ENCODE measurements at places on chromosomes 5 and 9.

DNA sequence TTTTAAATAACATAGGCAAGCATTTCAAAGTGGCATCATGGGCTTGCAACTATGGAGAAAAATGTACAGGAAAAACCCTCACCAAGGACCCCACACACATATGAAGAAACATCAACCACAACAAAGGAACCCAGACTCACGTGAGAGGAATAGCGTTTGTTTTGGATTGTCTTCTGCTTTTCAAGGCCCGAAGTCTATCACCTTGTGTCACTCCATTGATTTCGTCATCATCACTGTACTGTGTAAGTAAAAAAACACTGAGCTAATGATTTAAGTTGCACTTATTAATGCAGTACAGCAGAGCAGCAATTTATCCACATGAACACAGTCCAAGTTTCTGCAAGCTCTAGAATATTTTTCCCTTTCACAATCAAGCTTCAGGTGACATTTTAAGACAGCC is 72.4 kb downstream of the HABP4 start:
- no peak overlapping the region for H3K4me3 ChIP-seq
- no peaks in the 10 kb centered on the region for H3K27me3 ChIP-seq
- no peak for DNase-seq
- no peak overlapping the region for H3K27ac ChIP-seq

DNA sequence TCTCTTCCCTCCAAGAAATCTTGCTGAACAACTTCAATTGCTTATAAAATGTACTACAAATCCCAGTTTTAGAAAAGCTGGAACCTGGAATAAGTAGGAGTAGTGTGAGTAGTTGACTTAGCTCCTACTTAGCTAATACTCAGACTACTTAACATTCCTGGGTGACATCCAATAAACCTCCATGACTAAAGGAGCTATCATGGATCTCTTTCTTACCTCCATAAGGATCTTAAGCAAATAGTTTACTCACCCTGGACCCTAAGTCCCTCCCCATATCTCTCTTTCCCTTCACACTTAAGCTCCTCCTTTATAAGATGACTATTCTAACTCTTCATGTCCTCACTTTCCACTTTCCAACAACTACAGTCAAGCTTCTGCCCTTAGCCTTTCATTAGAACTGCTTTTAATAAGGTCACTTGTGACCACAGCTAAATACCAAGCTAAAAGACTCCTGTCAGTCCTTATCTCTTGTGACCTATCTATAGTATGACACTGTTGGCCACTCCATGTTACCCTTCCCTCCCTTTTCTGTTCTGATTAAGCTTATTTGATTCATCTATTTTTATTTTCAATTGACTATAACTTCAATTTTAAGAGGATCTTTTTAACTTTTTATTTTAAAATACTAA is 194.9 kb downstream of the RFX3 start:
- no peak overlapping the region for H3K27ac ChIP-seq
- H3K4me3 ChIP-seq, result no peak overlapping the region
- no peaks in the 10 kb centered on the region for H3K4me1 ChIP-seq
- DNase-seq, result no peak
- no peaks in the 10 kb centered on the region for H3K36me3 ChIP-seq
- H3K27me3 ChIP-seq, result no peaks in the 10 kb centered on the region

DNA sequence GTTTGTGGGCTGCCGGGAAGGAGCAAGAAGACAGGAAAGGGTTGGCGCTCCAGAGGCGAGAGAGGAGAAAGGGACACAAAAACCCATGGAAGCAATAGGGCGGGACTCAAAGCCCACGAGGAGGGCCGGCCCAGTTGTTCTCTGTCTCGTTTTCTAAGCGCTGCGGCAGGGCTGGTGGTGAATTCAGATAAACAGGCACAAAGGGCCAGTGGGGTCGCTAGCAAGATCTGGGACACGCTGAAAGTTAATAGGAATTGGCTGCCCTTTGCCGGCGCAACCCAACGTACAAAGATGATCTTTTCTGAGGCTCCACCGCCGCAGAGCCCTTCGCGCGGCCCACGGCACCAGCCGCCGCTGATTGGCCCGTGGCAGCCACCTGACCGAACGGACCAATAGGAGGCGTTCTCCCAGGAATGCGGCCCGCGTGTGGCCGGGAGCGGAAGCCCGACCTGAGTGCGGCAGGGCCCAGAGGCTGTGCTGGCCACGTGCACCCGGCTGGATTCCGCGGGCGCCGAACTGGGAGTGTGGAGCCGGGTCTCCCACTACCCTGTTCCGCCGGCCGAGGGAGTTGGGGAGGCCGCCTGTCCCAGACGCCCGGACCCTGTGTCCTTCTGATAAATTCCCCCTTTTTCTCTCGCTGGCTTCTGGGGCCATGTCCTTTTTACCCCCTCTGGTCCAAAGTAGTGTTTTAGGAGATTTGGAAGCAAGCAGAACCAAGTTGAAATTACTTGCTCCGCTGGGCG is 16.8 kb upstream of the NSD1 start:
- peak; percentile 79 for DNase-seq
- no peaks in the 10 kb centered on the region for H3K36me3 ChIP-seq
- H3K4me3 ChIP-seq, result peak overlapping the region; percentile 37
- H3K4me1 ChIP-seq, result peaks cover 9% of the 10 kb centered on the region
- H3K27ac ChIP-seq, result peak overlapping the region; percentile 95

DNA sequence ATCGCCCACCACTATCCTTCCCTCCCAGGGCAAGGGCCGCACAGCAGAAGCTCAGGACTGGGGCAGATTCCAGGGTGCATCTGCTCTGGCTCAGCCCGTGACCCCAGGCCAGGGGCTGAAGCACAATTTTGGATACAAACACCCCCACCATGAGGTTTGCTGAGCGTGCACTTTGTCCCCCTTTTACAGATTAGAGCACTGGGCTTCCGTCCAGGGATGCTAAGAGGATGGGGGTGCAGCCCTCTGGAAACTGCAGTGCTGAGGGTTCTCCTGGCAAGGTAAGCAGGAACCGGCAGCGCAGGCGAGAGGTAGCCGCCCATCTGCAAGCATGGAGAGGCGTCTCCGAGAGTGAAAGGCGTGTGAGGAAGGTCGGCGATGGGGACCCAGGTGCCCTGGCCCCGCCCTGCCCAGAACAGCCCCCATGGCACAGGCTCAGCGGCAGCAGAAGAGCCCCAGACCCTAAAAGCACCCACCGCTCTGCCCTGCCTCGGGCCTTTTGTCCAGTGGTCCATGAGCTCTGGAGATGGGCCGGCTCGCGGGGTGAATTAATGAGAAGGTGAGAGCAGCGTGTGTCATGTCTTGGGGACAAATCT is 54.5 kb upstream of the OLFM1 start:
- H3K4me3 ChIP-seq, result no peak overlapping the region
- no peak overlapping the region for H3K27ac ChIP-seq
- no peaks in the 10 kb centered on the region for H3K36me3 ChIP-seq

GRCh38 chr9:88017096-88017495 is 42.8 kb upstream of the CDK20 start:
- H3K4me1 ChIP-seq, result no peaks in the 10 kb centered on the region
- no peaks in the 10 kb centered on the region for H3K27me3 ChIP-seq
- no peak overlapping the region for H3K4me3 ChIP-seq
- no peak overlapping the region for H3K27ac ChIP-seq

DNA sequence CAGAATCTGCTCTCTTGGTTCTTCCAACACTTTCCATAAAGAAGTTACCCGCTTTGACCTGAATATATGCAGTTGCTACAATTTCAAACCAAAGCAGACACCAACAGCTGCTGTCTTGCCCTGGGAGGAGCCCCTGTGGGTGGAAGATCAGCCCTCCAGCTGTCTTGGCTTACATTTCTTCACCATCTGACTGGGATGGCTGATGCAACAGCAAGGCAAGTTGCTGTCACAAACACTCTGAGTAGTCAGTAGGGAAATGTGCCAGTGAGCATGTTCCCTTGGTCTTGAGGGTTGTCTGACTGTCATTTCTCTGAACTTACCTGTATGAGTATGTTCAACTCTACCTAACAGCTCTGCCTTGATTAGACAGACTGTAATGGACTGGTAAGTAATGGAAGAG is 152.9 kb downstream of the SGCD start:
- no peak overlapping the region for H3K27ac ChIP-seq
- no peak for DNase-seq
- no peak overlapping the region for H3K4me3 ChIP-seq
- H3K4me1 ChIP-seq, result no peaks in the 10 kb centered on the region
- no peaks in the 10 kb centered on the region for H3K36me3 ChIP-seq

DNA sequence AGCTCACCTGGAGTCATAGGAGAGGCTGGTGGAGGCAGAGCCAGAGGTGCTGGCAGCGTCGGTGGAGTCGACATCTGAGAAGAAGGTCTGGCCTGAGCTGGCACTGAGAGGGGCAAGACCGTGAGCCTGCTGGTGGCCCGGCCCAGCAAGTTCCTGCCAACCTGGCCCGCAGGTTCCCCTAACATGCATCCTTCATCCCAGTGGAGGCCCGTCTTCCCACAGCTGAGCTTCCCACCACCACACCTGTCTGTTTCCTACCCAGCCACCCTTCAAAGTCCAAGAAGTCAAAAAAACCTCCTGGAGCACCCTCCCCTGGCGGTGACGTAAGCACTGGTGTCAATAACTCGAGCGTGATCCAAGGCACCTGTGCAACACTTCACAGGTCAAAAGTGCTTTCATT is 16.9 kb downstream of the PHF19 start:
- H3K27me3 ChIP-seq, result no peaks in the 10 kb centered on the region
- no peak overlapping the region for H3K4me3 ChIP-seq
- H3K27ac ChIP-seq, result no peak overlapping the region

DNA sequence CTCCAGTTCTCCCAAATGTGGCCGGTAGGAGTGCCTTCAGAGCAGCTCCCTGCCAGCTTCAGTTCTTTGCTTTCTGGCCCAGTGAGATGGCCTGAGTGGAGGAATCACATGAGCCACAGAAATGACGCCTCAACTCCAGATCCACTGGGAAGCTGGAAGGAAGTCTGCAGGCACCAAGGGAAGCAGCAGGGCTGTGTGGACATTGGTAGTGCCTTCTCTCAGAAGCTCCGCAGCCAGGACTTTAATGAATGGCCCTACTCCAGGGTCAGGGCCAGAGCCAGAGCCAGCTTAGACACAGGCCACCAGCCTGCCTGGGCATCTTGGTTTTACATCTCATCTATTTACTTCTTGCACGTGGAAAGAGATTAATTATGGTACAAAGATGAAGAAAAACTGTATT is 12.0 kb upstream of the PSMB7 start:
- H3K4me1 ChIP-seq, result no peaks in the 10 kb centered on the region
- H3K4me3 ChIP-seq, result no peak overlapping the region
- H3K27ac ChIP-seq, result no peak overlapping the region
- DNase-seq, result no peak
- H3K27me3 ChIP-seq, result no peaks in the 10 kb centered on the region

- H3K36me3 ChIP-seq, result no peaks in the 10 kb centered on the region
- peaks cover 11% of the 10 kb centered on the region for H3K4me1 ChIP-seq
- DNase-seq, result no peak
- H3K27ac ChIP-seq, result no peak overlapping the region
Measured at GRCh38 chr9:78386773-78387172, 89.8 kb downstream of the PSAT1 start.

- no peak for DNase-seq
- H3K27me3 ChIP-seq, result no peaks in the 10 kb centered on the region
- H3K4me1 ChIP-seq, result no peaks in the 10 kb centered on the region
Measured at GRCh38 chr5:58090704-58091103, 369.2 kb downstream of the PLK2 start.

DNA sequence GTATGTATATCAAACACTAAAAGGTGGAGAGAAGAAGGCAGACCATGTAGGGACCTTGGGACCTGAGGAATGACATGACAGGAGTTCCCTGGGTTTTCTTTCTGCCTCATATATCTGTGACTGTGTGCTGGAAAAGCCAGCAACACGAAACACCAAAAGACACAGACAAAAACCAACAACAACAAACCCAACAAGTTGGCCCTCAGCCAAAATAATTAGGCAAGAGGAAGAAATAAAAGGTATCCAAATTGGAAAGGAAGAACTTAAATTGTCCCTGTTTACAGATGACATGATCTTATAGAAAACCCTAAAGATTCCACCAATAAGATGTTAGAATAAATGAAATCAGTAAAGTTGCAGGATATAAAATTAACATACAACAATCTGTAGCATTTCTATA is 21.7 kb downstream of the ABO start:
- H3K36me3 ChIP-seq, result no peaks in the 10 kb centered on the region
- no peaks in the 10 kb centered on the region for H3K27me3 ChIP-seq
- H3K4me3 ChIP-seq, result no peak overlapping the region
- no peak for DNase-seq

GRCh38 chr9:88782931-88783710 is 208.1 kb upstream of the S1PR3 start:
- no peak for DNase-seq
- H3K27me3 ChIP-seq, result no peaks in the 10 kb centered on the region
- no peak overlapping the region for H3K27ac ChIP-seq

GRCh38 chr5:177363565-177363964 is 5.8 kb downstream of the RGS14 start:
- H3K27me3 ChIP-seq, result no peaks in the 10 kb centered on the region
- peaks cover 56% of the 10 kb centered on the region for H3K4me1 ChIP-seq
- H3K27ac ChIP-seq, result peak overlapping the region; percentile 66
- no peaks in the 10 kb centered on the region for H3K36me3 ChIP-seq

- no peak for DNase-seq
- H3K36me3 ChIP-seq, result no peaks in the 10 kb centered on the region
- H3K27me3 ChIP-seq, result no peaks in the 10 kb centered on the region
Measured at GRCh38 chr9:85716031-85716877, 25.5 kb downstream of the AGTPBP1 start.

DNA sequence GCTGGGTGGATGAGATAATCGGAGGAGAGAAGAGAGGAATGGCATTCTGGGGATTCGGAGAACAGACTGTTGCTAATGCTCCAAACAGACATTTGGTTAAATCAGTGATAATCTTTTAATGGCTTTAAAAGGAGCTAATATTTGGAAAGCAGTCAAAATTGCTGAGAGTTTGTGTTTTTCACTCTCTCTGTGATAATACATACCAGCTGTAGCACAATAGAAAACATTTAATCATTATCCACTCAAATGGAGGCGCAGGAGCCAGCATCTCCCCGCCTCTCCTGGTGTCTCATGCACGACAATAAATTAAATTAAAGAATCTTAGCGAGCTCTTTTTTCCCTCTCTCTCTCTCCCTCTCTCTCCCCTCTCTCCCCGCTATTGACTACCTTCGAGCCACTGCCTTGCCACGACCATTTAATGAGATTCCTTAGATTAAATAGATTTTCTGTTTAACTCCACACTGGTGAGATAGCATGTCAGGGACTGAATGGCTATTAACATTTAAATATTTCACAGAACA is 268.6 kb upstream of the MVB12B start:
- H3K27ac ChIP-seq, result no peak overlapping the region
- H3K4me3 ChIP-seq, result no peak overlapping the region
- peaks cover 62% of the 10 kb centered on the region for H3K27me3 ChIP-seq
- DNase-seq, result no peak

DNA sequence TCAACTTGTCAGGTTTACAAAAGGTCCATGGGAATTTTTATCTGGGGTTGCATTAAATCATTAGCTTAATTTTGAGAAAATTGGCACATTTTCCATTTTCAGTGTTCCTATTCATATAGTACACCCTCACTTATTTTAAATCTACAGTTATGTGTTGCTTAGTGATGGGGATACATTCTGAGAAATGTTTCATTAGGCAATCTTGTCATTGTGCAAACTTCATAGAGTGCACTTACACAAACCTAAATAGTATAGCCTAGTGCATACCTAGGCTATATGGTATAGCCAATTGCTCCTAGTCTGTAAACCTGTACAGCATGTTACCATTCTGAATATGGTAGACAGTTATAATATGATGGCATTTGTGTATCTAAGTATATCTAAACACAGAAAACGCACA is 19.8 kb upstream of the FAM151B start:
- H3K27ac ChIP-seq, result no peak overlapping the region
- DNase-seq, result no peak
- no peaks in the 10 kb centered on the region for H3K27me3 ChIP-seq
- no peaks in the 10 kb centered on the region for H3K4me1 ChIP-seq
- no peak overlapping the region for H3K4me3 ChIP-seq
